Large intestine (tissue), 12 donors: ENCODE measurements at places on chromosomes 12 and 14.
A peak's percentile ranks its signal among the peaks of the same experiment; 100 is the strongest.

- H3K27me3 ChIP-seq = no peaks in the 10 kb centered on the region
- no peak overlapping the region for H3K4me3 ChIP-seq
- H3K27ac ChIP-seq = no peak overlapping the region
Measured at GRCh38 chr14:89491711-89492381, 74.8 kb upstream of the FOXN3 start.

DNA sequence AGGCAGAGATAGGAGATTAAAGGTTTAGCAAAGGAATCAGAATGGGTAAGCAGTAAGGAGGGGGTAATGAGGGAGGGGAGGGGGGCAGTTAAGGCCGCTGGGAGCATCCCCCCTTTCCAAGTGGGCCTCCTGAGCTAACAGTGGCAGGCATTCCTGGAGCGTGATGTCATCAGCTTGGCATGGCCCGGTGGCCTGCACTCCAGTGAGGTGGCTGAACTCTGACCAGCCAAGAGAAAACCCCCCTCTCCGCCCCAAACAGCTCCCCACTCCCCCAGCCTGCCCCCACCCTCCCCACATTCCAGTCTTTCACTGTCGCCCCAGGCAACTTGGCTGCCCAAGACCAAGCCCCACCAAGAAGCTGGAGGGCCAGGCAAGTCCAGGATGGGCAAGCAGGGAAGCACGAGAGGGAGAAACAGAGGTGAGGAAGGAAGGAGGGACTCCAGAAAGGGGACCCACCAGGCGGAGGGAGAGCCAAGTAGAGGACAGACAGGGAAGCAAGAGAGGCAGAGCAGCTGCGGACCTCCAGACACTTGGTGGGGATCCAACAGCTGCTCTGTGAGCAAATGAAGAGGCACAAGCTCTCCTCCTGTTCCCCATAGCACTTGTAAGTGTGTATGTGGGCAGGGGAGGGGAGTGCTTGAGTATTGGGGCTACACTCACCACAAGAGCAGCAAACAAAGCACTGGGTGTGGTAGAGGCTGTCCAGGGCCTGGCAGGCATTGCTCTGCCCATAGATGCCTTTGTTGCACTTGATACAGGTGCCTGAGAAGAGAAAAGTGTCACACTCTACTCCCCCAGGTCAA is 4.5 kb downstream of the AJUBA start:
- H3K4me3 ChIP-seq = no peak overlapping the region
- H3K27ac ChIP-seq = peak overlapping the region; percentile 90
- peak; percentile 94 for DNase-seq
- H3K36me3 ChIP-seq = peaks cover 14% of the 10 kb centered on the region
- H3K4me1 ChIP-seq = peaks cover 44% of the 10 kb centered on the region

GRCh38 chr14:32587461-32587860 is 258.4 kb downstream of the AKAP6 start:
- no peak overlapping the region for H3K27ac ChIP-seq
- no peaks in the 10 kb centered on the region for H3K27me3 ChIP-seq
- H3K36me3 ChIP-seq = no peaks in the 10 kb centered on the region
- H3K4me3 ChIP-seq = no peak overlapping the region

DNA sequence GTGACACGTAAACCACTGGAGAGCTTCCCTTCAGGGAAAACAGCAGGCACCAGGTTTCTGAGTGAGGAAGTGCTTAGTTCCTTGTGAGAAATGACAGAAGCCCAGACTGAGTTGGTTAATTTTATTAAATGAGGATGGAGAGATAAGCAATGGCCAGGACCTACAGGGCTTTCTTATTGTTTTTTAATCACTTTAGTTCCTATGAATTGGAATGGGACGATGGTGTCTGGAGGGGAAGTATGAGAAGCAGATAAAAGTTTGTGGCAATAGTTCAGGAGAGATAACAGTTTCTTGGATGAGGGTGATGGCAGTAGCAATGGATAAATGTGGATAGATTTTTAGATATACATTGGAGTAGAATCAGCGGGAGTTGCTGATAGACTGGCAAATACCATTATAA is 86.5 kb upstream of the PTPRR start:
- H3K4me3 ChIP-seq = no peak overlapping the region
- no peaks in the 10 kb centered on the region for H3K36me3 ChIP-seq
- H3K27me3 ChIP-seq = no peaks in the 10 kb centered on the region
- no peak for DNase-seq

DNA sequence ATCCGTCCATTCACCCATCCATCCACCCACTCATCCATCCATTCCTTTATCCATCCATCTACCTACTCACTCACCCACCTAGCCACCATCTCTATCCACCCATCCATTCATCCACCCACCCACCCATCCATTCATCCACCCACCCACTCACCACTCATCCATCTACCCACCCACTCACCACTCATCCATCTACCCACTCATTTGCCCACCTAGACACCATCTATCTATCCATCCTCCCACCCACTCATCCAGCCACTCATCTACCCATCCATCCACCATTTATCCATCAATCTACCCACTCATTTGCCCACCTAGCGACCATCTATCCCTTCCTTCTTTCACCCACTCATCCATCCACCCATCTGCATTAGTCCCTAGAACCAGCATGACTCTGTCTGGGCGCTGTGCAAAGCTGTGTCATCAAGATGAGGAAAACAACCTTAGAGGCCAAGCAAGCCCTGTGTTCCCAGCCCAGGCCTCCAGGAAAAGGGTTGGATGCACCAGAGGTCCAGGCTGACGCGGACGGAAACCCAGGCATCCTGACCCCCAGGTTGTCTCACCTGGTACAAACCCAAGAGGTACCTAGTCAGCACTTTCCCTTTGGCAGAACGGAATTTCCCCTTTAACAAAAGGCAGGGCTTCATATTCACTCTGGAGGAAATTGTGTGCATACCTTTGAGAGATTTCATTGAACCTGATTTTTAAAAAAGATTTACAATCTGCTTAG is 73.7 kb downstream of the NOC4L start:
- H3K4me3 ChIP-seq = no peak overlapping the region
- no peaks in the 10 kb centered on the region for H3K27me3 ChIP-seq
- no peak overlapping the region for H3K27ac ChIP-seq
- DNase-seq = no peak
- H3K36me3 ChIP-seq = no peaks in the 10 kb centered on the region

- no peak overlapping the region for H3K27ac ChIP-seq
- H3K36me3 ChIP-seq = no peaks in the 10 kb centered on the region
- H3K4me1 ChIP-seq = no peaks in the 10 kb centered on the region
- no peak overlapping the region for H3K4me3 ChIP-seq
- H3K27me3 ChIP-seq = no peaks in the 10 kb centered on the region
Measured at GRCh38 chr12:89098441-89099112, 253.7 kb downstream of the DUSP6 start.

DNA sequence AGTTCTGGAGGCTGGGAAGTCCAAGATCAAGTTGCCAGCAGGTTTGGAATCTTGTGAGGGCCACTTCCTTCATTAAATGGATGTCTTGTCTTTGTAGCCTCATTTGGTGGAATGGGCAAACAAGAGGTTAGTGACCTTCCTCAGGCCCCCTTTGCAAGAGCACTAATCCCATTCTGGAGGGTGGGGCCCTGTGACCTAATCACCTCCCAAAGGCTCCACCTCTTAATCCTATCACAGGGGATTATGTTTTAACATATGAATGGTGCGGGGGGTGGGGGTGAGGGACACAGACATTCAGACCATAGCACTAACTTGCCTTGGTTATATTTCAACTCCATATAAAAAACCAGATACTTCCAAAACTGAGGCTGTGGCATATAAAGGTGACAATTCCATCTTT is 59.9 kb upstream of the PPP4R3A start:
- no peak overlapping the region for H3K27ac ChIP-seq
- peaks cover 9% of the 10 kb centered on the region for H3K27me3 ChIP-seq
- peaks cover 5% of the 10 kb centered on the region for H3K4me1 ChIP-seq

- H3K36me3 ChIP-seq = no peaks in the 10 kb centered on the region
- no peak overlapping the region for H3K4me3 ChIP-seq
- peak; percentile 57 for DNase-seq
- no peaks in the 10 kb centered on the region for H3K27me3 ChIP-seq
- H3K27ac ChIP-seq = peak overlapping the region; percentile 39
- H3K4me1 ChIP-seq = peaks cover 27% of the 10 kb centered on the region
Measured at GRCh38 chr12:101045486-101046464, 164.3 kb downstream of the SLC5A8 start.

GRCh38 chr12:26513363-26514043 is 318.1 kb downstream of the SSPN start:
- DNase-seq = no peak
- peaks cover 17% of the 10 kb centered on the region for H3K4me1 ChIP-seq
- no peak overlapping the region for H3K4me3 ChIP-seq
- H3K27me3 ChIP-seq = no peaks in the 10 kb centered on the region

DNA sequence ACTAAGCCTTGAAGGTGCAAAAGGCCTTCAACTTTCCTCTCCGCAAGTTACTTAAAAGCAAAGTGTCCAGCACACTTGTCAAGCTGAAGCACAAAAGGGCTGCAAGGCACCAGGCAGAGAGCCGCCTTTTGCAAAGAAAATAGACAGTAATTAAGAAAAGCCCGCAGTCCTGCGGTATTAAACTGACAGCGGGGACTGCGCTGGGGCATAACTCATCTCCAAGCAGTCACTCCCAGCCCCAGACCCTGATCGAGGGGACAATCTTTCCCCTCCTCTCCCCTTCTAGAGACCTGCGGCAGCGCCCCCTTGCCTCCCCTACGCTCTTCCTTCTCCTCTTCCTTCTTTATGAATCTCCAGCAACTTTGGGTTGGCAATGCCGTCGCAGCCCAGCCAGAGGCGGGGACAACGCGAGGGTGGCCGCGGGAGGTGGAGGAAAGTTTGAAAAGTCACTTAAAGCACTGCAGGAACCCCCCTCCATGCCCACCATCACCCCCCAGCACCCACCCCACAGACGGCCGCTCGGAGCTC is 200.9 kb upstream of the CAND1 start:
- H3K36me3 ChIP-seq = no peaks in the 10 kb centered on the region
- H3K27ac ChIP-seq = no peak overlapping the region
- peaks cover 29% of the 10 kb centered on the region for H3K27me3 ChIP-seq
- H3K4me1 ChIP-seq = no peaks in the 10 kb centered on the region

GRCh38 chr12:108914121-108914531 is 34.2 kb downstream of the DAO start:
- H3K4me3 ChIP-seq = no peak overlapping the region
- DNase-seq = no peak
- no peak overlapping the region for H3K27ac ChIP-seq
- H3K4me1 ChIP-seq = no peaks in the 10 kb centered on the region
- no peaks in the 10 kb centered on the region for H3K36me3 ChIP-seq
- no peaks in the 10 kb centered on the region for H3K27me3 ChIP-seq

DNA sequence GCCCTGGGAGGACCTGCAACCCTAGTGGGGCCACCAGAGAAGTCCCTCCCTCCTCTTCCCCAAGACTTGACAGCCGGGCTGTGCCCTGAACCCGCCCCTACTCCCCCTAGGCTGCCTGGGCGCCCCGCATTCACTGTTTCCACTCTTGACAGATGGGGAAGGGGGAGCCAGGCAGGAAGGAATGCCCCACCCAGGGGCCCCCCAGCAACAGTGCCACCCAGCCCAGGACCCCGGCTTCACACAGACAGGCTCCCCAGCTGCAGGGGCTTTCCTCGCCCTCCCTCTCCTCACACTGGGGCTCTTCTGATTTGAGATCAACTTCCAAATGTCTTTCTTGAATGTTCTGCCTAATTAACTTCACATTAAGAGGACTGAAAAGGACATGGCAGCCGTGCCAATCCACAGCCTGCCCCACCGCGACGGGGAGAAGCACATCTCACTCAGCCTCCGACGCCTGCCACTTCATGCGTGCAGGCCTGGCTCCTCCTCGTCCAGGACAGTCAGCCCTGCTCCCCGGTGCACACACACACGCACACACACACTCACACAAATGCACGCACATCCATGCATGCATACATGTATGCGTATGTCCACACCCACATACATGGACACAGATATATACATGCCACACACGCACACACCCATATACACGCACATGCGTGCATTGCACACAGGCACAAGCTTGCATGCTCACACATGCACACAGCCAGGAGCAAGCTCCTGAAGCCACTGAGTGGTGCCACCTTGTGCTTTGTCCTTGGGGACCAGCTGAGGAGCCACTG is 19.6 kb upstream of the C14orf180 start:
- DNase-seq = no peak
- peaks cover 13% of the 10 kb centered on the region for H3K27me3 ChIP-seq
- no peak overlapping the region for H3K4me3 ChIP-seq
- no peaks in the 10 kb centered on the region for H3K36me3 ChIP-seq
- H3K4me1 ChIP-seq = peaks cover 8% of the 10 kb centered on the region
- no peak overlapping the region for H3K27ac ChIP-seq

DNA sequence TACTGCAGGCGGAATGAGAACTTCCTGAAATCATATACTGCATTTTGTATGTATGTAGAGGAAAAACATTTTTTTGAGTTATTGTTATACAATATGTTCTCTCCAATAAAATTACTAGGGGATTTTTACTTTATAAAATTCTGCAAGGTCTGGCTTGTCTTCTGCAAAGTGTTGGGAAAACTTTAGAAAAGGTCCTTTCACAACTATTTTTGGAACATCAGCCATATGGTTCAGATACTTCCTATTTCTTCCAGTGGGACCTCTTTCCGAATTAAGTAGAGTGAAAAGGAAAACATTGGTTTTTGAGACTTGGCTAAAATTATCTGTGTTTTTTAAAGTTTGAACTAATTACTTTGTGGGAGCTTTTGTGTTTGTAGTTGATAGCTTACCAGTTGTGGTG is 52.7 kb downstream of the DAAM1 start:
- H3K27me3 ChIP-seq = no peaks in the 10 kb centered on the region
- peaks cover 5% of the 10 kb centered on the region for H3K4me1 ChIP-seq
- DNase-seq = no peak
- H3K36me3 ChIP-seq = no peaks in the 10 kb centered on the region

- no peak for DNase-seq
- peaks cover 43% of the 10 kb centered on the region for H3K27me3 ChIP-seq
- no peak overlapping the region for H3K4me3 ChIP-seq
- no peaks in the 10 kb centered on the region for H3K4me1 ChIP-seq
- H3K36me3 ChIP-seq = no peaks in the 10 kb centered on the region
- H3K27ac ChIP-seq = no peak overlapping the region
Measured at GRCh38 chr12:98894412-98895085, 249.5 kb downstream of the APAF1 start.

DNA sequence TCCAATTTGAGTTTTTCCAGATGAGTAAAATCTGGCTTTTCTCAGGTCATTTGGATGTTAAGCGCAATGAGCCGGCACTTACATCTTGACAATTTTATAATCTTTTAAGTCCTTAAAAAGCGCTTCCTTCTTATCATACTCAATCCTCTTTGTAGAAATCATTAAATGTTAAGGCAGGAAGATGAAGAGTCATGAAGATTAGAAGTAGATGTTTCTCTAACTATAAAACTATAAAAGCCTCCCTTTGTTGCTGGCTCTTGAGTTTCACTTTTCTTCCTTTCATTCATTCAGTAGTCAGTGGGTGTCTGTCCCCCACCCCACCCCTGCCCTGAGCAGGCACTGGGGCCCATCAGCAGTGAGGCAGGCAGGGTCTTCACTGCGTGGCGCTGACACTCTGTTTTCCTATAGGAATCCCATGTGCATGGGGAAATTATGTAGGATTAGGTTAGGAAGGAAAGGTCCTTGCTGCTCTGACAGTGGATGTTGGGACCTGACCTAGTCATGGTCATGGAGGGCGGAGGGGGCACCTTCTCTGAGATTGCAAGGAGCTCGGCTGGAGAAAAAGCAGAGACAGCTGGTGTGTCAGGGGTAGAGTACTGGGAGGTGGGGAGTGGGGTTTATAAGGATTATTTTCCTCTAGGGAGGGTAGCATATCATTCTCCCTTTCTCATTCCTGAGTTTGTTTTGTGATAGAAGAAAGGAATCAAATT is 65.8 kb downstream of the CCDC92 start:
- H3K4me1 ChIP-seq = no peaks in the 10 kb centered on the region
- no peak overlapping the region for H3K4me3 ChIP-seq
- DNase-seq = no peak
- no peak overlapping the region for H3K27ac ChIP-seq
- no peaks in the 10 kb centered on the region for H3K36me3 ChIP-seq
